ENCODE measurements at places on chromosomes 6 and 20. TPM values are rescaled to one million over a fixed set of nuclear protein-coding genes. Genes with fewer than 3 reads are reported as not detected.

ABHD12 gene
- 40.6 TPM for total RNA-seq

NCOA7 gene
- total RNA-seq = 33.5 TPM

SLC22A23 gene
- total RNA-seq = 6.2 TPM

TSHZ2 gene
- 4.1 TPM for total RNA-seq

DNA sequence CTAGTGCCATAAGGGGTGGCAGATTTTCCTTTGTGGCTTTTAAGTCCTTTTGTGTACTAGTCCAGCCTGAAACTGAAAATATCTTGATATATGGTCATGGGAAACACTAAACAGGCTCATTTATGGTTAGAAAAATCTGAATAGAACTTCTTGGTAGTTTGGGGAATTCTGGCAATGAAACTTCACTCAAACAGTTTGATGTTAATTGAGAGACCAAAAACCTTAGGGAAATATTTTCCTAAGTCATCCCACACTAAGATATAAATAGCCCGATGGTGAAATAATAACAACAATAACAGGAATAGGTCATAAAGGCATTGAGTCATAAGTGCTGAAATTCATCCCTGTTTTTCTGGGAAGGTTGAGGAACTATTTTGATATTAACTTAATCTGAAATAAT, 146.2 kb upstream of the SMLR1 start:
- no peak for DNase-seq

- DNase-seq = no peak
Observed at GRCh38 chr20:33290852-33291251, 7.8 kb downstream of the BPIFB1 start.

GRCh38 chr6:43188426-43188825, 6.4 kb downstream of the CUL9 start:
- DNase-seq = no peak

DNA sequence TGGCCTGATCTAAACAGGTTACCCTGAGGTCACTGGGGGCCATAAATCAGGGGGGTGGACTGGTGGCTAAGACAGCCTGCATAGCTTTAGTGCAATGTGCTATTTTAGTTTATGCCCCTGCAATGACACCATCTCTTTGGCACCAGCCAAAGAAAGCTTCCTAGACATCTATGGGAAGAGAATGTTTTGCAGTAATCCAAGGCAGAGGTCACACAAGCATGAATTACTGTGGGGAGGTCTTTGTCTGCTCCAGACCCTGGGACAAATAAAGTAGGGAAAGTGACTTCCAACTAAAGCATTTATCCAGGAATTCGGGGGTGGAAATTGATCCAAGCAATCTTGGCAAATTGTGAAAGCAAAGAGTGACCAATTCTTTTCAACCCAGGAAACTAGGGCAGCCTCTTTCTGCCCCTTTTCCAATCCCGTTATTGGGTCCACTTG, 5.3 kb downstream of the RIPOR2 start:
- no peak for DNase-seq

DNA sequence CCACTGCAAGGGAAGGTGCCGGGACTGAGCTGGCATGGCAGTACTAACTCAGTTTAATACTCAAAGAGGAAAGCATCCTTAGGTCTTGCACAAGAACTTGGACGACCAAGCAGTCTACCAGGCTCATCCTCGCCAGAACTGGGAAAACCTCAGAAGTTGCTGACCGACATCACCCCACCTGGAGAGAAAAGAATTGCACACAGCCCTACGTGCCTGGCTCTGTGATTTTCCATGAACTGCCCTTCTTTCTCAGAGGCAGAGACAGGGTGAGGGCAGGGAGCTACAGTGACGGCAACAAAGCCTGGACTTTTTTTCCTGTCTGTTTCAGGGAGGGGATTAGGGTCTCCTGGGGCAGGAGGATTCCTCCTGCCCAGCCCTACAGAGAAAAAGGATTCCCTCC, 8.0 kb downstream of the JAG1 start:
- DNase-seq = no peak

DNA sequence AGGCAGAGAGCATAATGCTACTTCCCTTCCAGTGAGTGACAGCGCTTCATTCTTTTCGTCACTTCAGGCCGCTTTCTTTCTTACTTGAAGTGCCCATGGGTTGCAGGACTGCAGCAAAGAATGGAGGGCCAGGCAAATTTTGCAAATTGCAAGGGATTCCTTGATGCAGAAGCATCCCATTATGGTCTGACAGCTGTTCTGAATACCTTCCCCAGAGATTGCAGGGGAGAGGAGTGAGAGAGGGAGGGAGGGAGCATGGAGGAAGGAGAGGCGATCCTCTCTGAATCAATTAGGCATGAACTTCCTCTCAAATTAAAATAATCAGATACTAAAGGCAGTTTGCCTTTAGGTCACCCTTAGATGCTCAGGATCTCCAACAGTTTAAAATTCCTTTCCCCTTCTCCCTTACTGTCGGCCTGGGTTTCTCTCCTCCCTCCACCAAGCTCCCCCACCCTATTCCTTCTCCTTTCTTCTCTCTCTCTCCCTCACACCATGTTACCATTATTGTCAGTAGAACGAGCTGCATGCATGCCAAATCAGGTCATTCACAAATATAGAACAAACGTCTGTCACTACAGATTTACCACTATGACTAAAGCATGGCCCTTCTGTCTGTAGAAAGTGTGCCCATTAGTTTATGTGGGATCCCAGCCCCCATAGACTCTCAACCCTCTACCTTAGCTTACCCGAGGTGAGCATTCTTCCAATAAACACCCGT, 289.2 kb downstream of the CD83 start:
- peak; percentile 24 for DNase-seq

Data from A673 (cell line).